ENCODE measurements at places on chromosomes 11 and 22.

DNA sequence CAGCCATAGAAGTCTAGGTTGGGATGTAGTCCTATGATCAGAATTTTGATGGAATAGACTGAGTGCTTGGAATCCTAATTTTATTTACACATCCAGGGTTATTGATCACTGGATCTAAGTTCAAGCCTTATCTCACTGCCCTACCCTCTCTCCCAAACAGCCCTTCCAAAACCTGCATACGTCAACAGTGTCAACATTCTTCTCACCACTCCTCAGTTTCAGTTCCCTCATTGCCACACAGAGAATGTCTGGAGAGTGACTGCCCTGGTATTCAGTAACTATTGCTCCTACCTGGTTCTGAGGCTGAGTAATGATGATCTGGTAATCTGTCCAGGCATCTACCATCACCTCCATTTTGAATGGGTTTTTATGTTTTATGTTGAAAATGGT is 60.0 kb downstream of the GLYATL1 start:
- DNase-seq: no peak

GRCh38 chr11:35065566-35065965 is 73.4 kb upstream of the CD44 start:
- DNase-seq: no peak

DNA sequence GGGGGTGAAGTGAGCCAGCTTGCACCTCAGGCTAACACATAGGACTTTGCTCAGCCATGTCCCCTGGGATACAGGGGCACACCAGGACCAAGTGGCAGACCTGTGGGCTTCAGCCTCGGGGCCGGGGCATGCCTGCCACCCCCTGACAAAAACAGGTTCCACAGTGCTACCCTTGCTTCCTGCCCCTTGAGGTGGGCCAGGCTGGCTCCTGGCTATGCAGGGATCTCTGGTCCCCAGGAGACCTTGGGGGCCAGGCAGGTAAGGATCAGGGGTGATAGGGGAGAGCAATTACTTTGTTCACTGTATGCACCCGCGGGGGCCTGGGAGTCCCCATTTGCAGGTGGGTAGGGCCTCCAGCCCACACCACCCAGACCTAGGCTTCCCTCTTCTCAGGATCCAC is 2.4 kb upstream of the MYO7A start:
- no peak for DNase-seq

GRCh38 chr22:16970446-16970845 is 37.6 kb downstream of the GAB4 start:
- DNase-seq: no peak

DNA sequence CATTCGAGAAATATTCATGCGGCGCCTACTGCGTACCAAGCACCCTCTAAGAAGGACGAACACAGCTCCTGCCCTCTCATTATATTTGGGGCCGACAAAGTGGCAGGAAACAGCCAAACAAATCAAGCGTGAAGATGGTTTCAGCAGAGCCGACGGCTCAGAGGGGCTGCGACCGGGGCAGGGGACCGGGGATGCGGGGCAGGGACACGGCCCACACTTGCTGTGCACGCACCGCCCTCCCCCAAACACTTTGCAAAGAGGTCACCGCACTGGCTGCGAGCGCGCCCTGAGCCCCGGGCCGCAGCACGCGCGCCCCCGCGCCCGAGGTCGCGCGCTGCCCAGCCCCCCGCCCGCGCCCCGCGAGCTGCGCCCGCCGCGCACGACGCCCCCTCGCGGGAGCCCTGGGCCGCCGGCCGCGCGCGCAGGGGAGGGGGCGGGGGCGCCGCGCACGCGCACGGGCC is 255 bp upstream of the SYNGR1 start:
- no peak for DNase-seq

DNA sequence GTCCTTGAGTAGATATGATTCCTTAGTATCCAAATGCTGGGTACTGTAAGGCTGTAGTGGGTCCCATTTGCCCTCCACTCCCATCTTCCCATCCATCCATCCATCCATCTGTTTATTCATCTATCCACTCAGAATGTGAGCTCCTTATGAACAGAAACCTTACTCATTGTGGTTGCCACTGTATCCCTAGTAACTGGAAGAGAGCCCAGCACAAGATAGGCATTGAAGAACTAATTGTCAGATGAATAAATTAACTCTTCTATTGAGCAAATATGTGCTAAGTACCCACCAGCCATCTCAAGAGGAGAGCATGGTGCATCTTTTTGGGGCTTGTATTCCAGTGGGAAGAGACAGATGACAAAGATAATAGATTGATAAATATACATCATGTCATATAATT is 86.4 kb upstream of the SEZ6L start:
- no peak for DNase-seq

DNA sequence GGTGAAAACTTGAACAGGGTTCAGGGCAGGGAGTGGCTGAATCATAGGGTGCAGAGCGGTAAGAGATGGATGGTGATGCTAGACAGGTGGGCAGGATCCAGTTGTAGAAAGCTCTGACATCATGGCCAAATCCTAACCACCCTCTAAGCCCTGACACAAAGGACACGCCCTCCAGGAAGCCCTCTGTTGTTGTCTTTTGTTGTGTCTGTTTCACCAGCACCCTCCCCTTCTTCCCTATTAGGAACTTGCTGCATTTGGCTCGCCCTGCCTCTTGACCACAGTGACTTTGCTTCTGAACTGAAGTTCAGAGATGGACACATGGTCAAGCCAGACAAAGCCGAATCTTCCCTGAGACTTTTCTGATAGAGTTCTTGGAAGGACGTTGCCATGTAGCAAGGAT is 14.2 kb upstream of the APOL6 start:
- no peak for DNase-seq

GRCh38 chr11:10473371-10473770 is 18.3 kb downstream of the AMPD3 start:
- DNase-seq: no peak

DNA sequence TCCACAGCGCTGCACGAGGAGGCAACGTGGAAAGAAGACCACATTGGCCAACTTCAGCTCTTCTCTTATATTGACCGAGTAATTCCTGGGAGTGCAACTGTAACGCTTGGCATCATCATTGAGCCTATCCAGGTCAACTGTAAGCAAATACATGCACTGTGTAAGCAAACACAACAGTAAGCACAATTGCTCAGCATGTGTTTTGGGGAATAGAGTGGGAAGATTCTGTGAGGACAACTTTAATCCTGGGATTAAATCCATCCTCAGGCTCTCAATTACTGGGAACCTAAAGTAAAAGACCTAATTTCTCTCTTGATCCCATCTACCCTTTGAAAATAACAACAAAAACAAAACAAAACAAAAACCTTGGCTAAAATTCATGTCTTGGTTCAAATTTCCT is 109.5 kb upstream of the DDI1 start:
- no peak for DNase-seq

GRCh38 chr11:130088217-130088616 is 18.5 kb downstream of the APLP2 start:
- DNase-seq: no peak

DNA sequence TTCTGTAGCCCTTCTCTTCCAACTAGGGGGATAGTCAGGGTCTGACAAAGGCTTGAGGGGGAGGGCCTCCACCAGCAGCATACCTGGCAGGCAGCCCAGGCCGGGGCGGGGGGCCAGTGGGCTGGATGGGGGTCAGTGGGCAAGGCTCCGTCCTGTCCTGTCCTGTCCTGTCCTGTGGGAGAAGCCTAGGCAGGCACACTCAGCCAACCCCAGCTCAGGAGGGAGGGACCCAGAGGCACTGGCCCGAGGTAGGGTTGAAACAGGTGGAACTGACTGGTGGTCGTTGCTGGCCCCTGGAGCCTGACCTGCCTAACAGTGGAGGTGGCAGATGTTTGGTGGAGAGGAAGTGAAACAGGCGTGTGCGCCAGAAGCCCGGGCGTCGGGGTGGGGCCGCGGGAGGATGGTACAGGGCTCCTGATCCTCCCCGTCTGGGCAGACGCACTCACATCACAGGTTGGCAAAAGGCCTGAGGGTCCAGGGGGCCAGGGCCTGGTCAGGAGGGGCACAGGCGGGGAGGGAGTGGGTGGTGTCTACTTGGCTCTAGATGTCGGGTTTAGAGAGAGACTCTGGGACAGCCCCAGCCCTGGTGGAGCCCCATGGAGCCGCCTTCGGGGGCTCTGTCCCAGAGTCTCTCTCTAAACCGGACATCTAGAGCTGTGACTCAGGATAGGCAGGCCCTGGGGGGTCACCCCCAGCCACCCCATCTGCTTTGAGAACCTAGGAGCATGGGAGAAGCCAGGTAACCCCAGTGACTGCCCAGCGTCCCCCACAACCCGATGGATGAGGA is 32.5 kb upstream of the GRAMD4 start:
- DNase-seq: no peak

DNA sequence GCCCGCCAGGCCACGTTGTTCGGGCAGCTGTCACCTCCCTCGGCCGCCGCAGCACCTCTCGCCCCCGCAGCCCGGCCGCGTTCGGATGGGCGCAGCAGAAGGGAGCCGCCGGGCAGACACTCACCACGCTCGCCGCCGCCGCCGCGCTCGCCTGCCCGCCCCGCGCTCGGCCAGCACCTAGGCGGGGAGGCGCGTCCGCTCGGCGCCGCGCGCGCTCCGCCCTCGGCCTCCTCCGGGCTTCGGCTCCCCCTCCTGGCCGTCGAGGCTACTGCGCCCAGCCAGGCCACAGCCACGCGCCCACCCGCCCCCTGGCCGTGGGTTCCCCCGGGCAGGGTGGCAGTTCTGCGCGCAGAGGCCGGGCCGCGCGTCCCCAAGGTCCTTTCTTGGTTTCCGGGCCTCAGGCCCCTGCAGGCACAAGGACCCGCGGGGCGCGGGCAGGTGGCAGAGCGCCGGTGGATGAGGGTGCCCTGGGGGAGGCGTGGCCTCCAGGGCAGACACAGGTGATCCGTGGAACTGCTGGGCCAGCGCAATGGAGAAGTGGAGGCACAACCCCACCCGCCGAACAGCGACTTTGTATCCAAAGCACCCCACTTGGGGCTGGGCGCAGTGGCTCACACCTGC is at the start of gene SLC25A22:
Gene SLC25A22, minus strand, starts transcription at position 189 of the 621 bp plus-strand sequence. CDS start 3,275 bp downstream, outside the sequence.
- DNase-seq: peak; percentile 61

DNA sequence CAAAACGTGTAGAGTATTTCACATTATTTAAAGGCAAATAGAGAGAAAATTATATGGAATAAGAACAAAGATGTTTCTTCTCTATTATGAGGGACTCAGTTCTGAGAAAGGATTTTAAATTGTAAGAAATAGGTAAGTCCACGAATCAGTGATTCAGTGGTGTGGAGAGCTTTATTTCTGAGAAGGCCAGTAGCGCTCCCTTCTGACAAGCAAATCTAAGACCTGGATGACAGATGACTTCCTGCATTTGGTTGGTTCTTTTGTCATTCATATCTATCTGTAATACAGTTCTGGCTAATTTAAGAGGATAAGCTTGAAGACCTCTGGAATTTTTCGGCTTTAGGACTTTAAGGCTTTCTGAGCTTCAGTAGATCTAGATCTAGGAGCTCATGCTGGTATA is 7.0 kb downstream of the CD3E start:
- no peak for DNase-seq
